ENCODE measurements at places on chromosomes 5 and 9.

DNA sequence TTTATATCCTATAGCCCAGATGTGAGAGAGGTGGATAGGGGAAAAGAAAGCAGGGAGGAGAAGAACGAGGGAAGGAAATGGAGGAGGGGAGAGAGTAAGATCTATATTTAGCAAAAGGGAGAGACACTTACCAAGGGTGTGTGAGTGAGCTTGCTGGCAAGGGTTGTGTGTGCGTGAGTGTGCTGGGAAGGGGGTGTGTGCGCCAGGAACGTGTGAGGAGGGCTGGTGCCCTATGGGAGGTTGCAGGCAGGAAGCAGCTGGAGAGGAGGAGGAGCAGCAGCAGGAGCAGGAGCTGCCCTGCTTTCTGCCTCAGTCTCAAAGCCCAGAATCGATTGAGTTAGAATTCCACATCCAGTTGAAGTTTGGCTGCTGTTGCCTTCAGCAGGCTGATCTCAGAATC, 148.3 kb upstream of the RUSC2 start:
- DNase-seq = no peak

GRCh38 chr9:133108794-133109641, 12.0 kb downstream of the RALGDS start:
- no peak for DNase-seq

- no peak for DNase-seq
These were observed 194.1 kb downstream of the CACNA1B start for GRCh38 chr9:138071731-138072130.

DNA sequence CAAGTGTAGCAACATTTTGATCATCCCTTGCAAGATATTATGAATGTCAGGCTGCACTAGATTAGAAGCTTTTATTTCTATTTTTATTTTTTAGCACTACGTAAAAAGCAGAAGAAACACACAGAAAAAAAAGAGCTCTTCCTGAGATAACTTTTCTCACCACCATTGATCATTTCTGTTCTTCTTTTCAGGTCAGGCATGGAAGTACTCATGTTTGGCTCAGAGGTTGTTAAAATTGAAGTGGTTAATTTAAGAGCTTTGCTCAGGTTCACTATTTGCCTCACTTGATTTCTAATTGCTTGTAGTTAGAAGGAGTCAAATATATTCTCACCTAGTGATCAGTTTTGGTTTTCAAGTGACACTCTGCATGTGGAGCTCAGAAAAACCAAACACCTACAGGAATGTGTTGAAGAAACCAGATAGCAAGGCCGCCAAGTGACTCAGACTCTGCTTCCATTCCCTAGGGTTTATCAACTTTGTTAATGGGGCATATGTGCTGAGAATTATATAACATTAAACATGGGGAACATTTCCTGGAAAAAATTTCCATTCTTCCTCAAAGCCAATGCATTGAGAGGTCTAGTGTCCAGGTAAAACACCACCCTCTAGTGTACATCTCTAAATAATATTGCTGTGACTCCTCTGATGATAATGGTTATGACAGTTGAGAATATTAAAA, 679.8 kb downstream of the CETN3 start:
- DNase-seq = no peak

DNA sequence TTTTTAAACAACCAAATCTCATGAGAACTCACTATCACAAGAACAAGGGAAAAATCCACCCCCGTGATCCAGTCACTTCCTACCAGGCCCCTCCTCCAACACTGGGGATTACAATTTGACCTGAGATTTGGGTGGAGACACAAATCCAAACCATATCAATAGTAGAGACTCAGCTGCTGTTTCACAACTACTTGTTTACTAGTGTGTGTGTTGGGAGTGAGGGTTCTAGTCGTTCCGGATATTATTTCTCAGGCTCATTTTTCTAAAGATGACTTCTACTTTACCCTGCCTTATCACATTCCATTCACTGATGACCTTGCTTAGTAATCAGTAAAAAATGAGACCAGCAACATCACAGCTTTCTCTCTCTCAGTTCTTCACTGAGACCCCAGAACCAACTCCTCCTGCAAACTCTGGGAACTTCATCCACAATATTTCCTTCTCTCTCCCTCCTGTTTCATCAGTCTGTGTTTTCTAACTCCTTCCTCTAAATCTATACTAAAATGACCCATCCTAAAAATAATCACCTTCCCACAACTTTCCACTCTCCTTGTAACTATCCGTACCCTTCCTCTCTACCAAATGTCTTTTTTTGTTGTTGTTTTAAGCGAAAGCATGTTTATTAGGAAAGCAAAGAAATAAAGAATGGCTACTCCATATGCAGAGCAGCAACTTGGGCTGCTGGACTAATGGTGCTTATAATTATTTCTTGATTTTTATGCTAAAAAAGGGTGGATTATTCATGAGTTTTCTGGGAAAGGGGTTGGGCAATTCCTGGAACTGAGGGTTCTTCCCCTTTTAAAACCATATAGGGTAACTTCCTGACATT, 121.5 kb upstream of the SPRY4 start:
- no peak for DNase-seq

GRCh38 chr9:15531380-15531779, 20.6 kb upstream of the PSIP1 start:
- DNase-seq = no peak

DNA sequence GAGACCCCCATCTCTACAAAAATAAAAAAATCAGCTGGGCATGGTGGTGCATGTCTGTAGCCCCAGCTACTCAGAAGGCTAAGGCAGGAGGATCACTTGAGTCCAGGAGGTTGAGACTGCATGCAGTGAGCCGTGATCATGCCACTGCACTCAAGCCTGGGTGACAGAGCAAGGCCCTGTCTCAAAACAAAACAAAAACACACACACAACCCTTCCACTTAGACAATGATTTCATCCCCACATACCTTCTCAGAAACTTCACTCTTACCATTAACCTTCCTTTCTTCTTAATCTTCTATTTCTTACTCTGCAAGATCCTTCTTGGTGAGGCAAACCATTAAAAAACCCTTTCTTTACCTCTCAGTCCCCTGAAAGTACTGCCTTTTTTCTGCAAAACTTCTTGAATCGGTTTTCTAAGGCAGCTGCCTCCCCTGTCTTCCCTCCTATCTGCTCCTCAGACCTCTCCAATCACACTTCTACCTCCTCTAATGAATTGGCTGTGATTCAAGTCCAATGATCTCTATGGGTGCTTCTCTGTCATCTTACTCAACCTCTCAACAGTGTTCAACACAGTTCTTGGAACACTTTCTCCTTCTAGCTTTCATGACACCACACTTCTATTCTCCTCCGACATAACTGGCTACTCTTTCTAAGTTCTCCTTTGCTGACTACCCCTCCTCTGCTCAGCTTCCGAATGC, 47.3 kb downstream of the PFDN1 start:
- no peak for DNase-seq

GRCh38 chr5:68067976-68068603, 147.5 kb upstream of the PIK3R1 start:
- no peak for DNase-seq

GRCh38 chr5:58265246-58265930, 194.5 kb downstream of the PLK2 start:
- no peak for DNase-seq

DNA sequence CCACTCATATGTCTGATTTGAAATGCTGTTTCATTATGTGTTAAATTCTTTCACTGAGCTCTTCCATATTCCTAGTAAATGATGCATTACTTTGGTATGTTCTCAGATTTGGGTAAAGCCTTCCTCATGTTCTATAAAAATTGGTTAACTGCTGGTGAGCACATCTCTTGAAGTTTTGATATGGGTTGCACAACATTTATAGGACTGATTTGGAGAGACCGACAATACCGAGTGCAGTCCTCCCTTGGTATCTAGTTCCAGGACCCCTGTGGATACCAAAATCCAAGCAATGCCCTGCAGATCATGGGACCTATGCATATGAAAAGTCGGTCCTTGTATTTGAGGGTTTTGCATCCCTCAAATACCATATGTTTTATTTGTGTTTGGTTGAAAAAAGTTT, 37.8 kb downstream of the WDR36 start:
- no peak for DNase-seq

GRCh38 chr9:76444322-76444929, 14.6 kb upstream of the GCNT1 start:
- no peak for DNase-seq

DNA sequence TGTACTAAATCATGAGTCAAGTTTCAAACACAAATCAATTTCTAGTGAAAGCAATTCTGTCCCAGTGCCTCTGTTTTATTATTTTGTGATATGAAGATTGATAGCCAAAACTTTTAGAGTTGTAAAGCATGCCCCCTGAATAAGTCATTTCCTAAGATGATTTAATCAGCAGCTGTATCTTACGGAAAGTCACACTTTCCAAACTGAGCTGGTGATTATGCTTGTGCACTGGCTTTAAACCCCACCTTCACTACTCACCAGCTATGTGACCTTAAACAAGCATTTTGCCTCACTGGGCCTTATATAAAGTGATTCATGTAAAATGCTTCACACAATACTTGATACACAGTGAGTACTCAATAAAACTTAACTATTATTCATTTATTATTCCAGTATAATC, 78.1 kb downstream of the EDIL3 start:
- no peak for DNase-seq
